ENCODE measurements at places on chromosomes 7 and 10.

DNA sequence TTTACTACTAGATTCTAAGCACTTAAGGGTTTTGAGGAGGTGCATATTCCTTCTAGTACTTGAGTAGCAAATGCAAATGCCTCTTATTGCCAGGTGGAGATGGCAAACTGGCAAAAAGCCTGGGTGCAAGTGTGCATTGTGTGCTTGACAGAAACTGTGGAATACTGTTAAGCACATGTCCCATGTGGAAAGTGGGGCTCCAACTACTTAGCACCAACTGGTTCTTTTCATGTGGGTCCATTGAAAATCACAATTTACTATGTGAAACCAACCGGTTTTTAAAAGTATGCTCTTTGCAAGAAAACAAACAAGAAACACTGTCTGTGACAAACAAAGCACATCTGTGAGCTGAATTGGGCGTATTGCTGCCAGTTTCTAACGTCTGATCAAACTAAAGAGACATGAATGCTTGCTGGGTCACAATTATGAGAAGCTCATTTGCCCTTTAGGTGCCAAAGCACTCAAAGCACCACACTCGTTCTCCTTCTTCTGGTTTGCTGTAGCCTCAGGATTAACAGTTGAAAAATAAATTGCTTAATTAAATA is 197.4 kb downstream of the SEMA3E start:
- no peak for DNase-seq

DNA sequence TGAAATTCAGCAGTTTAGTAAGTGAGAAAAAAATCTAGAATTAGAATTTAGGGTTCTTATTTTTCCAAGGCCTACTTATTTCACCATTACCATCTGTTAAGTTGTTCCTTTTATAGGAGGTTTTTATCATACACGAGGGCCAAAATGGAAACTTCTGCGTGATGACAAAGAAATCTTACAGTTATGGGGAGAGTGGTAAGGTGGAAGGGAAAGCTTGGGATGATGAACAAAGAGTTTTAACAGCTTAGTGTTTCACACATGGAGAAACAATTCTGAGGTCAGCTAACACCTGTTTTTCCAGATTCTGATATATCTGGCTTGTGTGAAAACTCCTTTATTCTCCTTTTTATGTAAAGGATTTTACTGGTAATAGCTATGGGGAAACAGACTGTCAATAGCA is 49.8 kb upstream of the SEMA3C start:
- DNase-seq, result no peak

DNA sequence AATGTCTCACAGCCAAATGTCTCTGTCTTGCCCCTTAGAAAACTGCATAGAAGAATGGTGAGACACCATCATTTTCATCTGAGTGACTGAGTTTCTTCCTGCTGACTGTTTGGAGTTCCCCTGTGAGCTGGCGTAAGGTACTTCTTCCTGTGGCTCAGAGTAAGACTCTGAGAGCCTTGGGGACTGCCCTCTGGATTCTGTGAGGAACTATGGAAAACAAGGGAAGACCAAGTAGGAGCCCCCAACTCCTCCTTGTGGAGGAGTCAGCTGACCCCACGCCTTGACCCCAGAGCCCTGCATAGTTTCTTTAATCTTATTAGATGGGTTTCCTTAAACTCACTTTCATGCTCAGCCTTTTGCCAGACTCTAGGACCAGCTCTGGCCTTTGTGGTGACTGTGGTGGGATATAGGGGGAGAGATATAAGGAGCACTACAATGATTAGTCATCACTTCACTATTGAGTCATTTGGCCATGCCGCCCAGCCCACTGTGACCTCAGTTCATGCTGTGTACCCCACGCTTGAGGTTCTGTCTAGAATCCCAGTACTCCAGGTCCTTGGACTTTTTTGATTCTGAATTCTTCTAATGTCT is 51.8 kb upstream of the FAM133B start:
- DNase-seq, result no peak

DNA sequence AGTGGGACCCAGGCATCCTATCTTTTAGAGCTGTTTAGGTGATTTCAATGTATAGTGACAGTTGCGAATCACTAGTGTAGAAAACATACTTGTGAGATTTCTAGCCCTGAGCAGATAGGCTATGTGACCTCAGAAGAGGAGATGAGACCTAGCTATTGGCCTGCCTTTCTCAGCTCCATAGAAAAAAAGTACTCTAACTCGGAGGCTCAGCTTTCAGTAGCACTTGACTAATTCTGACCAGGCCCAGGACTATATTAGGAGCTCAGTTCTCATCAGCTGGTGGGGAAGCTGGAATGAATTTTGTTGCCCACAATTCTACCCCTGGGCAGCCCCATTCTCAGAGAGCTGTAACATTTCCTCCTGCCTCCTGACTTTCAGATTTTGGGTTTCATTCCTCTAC is 179.9 kb upstream of the NAMPT start:
- no peak for DNase-seq

DNA sequence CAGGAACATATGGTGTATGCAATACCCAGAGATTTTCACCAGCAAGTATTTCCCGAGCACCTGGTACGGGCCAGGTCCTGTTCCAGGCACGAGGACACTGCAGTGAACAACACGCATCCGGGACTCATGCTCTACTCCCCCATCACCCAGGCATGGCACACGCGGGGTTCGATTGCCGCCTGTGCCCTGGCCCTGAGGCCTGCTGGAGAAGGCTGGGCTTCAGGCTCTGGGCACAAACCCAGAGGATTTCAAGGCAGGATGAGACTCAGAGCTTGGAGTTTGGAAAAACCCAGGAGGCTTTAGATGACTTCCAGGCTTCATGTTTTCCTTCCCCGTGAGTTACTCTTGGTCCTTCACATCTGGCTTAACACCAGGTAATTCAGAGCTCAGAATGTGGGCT is 143.5 kb downstream of the NEURL1 start:
- no peak for DNase-seq

DNA sequence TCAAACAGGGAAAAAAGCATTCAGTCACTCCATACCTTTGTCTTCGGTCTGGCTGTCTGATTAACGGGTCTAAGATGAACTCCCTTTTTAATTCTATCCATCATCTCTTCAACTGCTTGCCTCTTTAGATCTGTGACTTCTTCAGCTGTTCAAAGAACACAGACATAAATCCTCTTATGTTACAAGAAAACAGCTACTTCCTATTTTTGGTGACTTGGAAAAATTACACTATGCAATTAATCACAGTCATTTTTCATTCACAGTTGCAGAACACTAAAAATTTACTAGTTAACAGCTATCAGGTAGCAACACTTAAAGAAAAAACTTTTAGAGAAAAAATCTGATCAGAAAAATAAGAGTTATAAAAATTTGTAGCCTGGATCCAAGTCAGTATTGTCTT is 66.0 kb downstream of the ENO4 start:
- DNase-seq, result no peak

DNA sequence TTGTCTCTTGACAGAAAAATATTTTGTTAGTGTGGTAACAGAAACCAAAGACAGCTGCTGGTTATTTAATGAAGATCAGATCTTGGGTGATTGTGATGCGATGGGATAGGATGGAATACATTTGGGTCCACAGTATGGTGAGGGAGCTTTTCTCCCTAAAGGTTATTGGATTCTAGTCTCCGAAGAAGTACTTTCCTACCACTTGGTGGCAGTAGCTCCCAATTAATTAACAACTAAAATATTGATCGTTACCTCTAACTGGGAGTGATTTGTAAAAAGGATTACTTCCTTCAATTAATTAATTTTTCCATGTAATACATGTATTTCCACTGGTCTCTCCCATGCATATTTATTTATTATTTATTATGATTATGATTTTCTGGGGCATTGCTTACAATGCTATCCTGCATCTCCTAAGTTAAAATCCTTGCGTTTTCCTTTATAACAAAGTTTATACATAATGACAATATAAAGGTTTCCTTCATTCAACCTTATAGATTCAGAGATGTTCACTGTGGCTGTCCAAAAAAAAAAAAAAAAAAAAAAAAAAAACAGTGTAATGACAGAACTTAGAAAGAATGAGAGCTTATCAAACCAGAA is 25.6 kb downstream of the TMEM196 start:
- DNase-seq, result peak; percentile 46

GRCh38 chr7:455110-455928 is 64.3 kb downstream of the PDGFA start:
- DNase-seq, result peak; percentile 47

- DNase-seq, result no peak
Measured at GRCh38 chr7:132488634-132489302, 87.5 kb downstream of the PLXNA4 start.

GRCh38 chr7:36025190-36025589 is 127.9 kb upstream of the EEPD1 start:
- DNase-seq, result no peak

DNA sequence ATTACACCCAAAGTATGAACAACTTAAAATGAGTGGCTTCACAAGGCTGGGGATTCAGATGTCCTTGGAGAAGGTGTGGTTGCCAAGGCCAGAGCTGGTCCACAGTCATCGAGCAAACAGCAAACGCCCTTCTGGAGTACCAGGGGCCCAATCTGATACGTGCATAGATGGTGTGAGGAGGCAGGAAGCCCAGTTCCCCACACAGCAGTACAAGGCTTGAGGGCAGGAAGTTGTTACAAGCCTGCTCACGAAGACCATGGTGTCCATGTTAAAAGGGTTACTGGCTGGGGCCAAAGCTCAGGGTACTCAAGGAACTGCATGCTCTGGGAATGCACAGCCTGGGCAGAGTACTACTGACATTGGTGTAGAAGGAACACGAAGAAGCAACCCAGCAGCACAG is 4.6 kb upstream of the ANKRD26 start:
- DNase-seq, result no peak

GRCh38 chr7:151796871-151797537 is 79.9 kb downstream of the PRKAG2 start:
- DNase-seq, result no peak

DNA sequence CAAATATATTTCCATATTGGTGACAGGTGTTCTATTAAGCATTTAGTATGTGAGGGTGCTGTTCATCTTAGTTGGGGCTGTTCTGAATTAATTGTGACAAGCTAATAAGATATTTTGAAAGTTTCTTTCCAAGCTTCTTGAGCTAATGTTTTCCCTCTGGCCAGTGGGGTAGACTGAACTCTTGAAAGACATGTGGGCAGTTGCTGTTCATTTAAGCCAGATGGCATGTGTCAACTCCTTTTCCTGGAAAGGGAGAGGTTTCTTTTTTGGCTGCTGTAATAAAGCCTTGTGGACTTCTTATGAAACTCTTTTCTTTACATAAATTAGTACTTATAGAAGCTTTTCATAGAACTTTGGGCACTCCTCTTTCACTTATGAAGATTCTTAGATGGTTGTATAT is 21.7 kb downstream of the RAB18 start:
- DNase-seq, result no peak

DNA sequence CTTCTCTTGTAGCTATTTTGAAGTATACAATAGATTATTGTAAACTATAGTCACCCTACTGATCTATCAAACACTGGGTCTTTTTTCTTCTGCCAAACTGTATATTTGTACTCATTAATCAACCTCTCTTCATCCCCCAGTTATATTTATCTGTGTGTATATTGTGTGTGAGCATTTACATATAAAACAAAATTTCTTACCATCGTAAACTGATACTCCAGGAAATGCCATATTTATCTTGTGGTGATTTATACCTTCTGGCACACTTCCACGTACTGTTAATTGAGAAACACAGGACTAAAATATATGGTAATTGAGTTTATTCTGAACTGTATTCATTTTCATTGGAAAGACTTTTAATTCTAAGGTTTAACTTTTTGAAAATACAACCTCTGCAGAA is 18.9 kb downstream of the ANLN start:
- no peak for DNase-seq

- peak; percentile 38 for DNase-seq
Measured at GRCh38 chr7:39811161-39811614, 138.9 kb upstream of the CDK13 start.

GRCh38 chr10:126841341-126841895 is 63.8 kb upstream of the DOCK1 start:
- no peak for DNase-seq

GRCh38 chr7:50953820-50954219 is 171.1 kb upstream of the GRB10 start:
- DNase-seq, result no peak

- no peak for DNase-seq
Measured at GRCh38 chr10:28049286-28049685, 50.4 kb upstream of the ODAD2 start.

DNA sequence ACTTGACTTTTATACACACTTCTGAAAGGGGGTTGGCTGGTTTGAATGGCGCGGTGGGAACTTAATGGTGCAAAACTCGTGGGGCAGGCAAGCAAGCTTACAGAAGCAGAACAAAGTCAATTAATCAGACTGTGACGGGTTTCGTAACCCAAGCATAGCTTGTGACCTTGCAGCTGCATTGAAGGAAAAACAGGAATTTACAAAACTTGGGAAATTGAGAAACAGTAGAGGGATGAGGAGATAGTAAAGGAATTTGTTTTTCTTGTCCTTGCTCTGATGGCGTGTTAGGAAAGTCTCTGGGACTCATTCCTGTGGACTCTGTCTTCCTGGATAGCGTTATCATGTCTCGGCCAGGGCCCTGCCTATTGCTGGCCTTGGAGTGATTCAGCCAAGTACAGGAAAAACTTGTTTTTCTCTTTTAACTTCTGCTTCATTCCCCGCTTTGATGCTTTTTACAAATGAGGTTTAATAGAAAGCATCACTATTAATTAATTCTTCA is 220.0 kb upstream of the KCND2 start:
- no peak for DNase-seq

- DNase-seq, result no peak
Measured at GRCh38 chr10:62946278-62946677, 130.1 kb upstream of the EGR2 start.

GRCh38 chr7:129494041-129494440 is 8.3 kb upstream of the SMKR1 start:
- no peak for DNase-seq

- no peak for DNase-seq
Measured at GRCh38 chr10:73979809-73980433, 18.0 kb upstream of the VCL start.

DNA sequence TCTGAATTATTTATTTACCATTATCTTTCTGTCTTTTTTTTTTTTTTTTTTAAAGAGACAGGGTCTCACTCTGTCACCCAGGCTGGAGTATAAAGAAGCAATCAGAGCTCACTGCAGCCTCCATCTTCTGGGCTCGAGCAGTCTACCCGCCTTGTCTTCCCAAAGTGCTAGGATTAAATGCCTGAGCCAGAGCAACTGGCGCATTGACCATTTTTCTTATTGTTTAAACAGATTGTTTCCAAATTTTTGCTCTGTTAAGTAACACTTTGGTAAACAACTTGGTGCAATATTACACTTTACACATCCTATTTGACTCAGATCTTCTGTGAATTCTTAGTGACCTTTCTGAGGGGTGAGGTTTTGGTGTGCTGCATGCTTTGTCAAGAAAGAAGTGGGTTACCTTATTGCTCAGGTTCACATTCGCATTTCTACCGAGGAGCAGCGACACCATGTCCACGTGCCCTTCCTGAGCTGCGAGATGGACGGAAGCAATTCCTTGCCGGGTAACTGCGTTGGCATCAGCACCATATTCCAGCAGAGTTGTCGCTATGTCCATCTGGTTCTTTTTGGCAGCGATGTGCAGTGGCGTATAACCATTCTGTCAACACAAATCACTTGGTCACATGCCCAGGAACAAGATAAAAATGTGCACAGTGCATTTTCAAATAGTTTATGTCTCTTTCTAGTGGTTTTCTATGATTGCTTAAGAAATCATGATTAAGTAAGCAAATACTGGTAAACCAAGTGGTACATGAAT is 203.2 kb downstream of the ANK3 start:
- DNase-seq, result no peak

All from NCI-H748 treated with DMSO at 0.1 percent for 48 hours (cell line).